ENCODE measurements at places on chromosomes 6 and 20.

GRCh38 chr6:41561416-41561815 is 15.2 kb downstream of the FOXP4 start:
- no peak for DNase-seq

DNA sequence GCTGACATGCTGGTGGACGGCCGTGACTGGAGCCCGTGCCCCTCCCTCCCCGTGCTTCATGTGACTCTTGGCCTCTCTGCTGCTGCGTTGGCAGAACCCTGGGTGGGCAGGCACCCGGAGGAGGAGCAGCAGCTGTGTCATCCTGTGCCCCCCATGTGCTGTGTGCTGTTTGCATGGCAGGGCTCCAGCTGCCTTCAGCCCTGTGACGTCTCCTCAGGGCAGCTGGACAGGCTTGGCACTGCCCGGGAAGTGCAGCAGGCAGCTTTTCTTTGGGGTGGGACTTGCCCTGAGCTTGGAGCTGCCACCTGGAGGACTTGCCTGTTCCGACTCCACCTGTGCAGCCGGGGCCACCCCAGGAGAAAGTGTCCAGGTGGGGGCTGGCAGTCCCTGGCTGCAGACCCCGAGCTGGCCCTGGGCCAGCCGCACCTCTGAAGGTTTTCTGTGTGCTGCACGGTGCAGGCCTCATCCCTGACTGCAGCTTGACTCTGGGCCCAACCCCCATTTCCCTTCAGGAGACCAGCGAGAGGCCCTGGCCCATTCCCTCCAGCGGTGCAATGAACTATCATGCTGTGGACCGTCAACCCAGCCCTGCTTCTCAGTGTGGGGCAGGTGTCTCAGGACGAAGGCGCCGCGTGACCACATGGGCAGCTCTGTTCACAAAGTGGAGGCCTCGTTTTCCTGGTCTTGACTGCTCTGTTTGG is 8.1 kb downstream of the NPBWR2 start:
- DNase-seq = no peak

DNA sequence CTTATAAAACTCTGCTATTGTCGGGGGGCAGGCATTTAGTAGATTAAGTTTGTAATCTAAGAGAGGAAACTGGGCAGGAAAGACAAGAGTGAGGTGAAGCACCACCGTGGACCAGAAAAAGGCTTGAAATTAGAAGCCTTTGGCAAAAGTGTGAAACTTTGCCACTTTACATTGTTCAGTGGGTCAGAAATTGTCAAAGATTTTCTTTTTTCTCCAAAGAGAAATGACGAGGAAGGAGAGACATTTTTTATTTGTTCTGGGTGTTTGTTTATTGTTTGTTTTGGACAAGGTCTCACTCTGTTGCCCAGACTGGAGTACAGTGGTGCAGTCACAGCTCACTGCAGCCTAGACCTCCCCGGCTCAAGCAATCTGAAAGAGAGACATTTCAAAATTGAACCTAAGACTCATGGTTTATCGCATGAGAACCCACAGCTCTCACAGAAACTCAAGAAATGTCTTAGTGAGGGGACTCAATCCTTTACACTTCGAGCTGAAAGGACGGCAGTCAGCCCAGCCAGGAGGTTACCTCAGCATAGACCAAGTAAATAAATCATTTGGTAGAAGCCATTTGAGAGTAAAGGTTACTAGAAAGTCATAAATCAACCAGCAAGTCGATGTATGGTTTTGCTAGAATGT is 262.8 kb upstream of the TAB2 start:
- DNase-seq = no peak

DNA sequence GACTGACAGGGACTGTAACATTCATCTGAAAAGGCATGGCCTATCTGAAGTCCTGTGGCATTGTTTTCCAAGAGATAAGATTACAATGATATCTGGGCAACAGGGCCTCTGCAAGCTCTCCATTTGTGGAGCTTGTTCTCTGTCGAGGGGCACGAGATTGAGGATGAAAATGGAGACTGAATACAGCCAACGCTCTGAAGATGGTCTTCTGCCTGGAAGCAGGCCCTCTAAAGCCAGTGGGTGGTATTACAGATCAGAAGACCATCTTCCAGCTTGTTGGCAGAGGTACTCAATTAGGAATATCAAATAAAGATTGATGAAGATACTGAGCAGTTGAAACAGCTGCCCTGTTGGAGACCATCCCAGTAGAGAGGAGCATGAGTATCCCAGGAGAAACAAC is 288.2 kb downstream of the CENPW start:
- DNase-seq = no peak

- no peak for DNase-seq
Observed at GRCh38 chr6:152948150-152948768, 34.6 kb downstream of the FBXO5 start.

DNA sequence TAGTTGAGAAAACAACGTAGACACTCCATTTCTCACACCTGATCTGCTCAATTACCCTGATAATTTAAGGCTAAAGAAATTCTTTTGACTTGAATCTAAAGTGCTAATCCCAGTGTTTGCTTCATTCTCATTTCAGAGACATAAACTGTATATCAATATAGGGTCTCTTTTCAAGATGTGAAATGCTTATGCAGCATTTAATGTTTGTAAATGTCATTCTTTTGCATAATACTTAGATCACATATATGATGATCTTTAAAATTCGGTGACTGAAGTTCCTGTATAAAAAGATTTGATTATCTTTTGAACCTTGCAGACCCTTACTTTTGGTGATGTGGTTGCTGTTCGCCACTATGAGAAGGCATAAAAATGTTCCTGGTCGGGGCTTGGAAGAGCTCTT is 3.9 kb downstream of the FABP7 start:
- no peak for DNase-seq

DNA sequence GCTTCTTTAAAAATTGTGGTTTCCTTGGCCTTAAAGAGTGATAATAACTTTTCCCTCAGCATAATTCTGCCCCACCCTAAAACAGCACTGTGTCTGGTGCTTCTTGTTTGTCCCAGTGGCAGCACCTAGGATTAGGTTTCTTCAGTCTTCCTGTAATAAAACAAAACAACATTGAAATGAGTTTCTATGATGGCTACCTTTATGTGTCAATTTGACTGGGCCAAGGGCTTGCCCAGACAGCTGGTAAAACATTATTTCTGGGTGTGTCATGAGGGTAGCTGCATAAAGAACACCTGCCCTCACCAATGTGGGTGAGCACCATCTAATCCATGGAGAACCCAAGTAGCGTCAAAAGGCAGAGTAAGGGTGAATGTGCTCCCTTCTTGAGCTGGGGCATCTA is 117.8 kb downstream of the QRSL1 start:
- no peak for DNase-seq

- no peak for DNase-seq
Observed at GRCh38 chr6:39280247-39280731, 33.9 kb downstream of the KCNK17 start.

GRCh38 chr6:116533233-116533957 is 12.1 kb downstream of the TRAPPC3L start:
- DNase-seq = no peak

DNA sequence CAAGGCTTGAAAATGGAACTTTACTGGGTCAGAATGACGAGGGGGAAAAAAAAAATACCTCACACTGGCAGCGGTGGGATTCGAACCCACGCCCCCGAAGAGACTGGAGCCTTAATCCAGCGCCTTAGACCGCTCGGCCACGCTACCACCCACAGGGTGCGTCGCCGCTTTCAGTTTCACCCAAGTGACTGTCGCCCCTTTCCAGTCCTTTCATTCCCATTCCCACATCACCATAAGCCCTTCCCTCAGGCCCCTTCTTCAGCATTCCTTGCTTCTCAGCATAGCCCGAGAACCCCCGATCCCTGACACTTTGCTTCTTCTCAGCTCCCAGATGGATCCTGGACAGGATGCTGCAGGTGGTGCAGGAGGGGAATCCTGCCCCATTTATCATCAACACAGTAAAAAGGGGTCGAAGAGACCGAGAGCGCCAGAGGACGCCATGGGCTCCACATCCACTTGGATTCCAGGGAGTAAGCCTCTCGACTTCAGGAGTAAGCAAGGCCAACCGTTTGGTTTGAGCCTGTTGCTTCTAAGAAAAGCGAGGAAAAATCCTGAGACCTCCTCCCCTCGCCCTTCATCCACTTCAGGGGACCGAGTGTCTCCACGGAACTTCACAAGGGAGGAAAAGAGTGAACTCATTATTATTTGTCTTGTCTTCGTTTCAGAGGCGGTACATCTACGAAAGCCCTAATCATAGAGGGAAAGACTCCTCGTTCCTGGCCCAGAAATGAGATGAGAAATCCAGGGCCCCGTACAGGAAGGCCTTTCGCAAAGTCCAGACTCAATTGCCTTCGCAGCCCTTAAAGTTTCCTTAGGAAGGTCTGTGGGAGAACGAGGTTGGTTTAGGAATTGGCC is 20.0 kb upstream of the TRIM27 start:
- no peak for DNase-seq

DNA sequence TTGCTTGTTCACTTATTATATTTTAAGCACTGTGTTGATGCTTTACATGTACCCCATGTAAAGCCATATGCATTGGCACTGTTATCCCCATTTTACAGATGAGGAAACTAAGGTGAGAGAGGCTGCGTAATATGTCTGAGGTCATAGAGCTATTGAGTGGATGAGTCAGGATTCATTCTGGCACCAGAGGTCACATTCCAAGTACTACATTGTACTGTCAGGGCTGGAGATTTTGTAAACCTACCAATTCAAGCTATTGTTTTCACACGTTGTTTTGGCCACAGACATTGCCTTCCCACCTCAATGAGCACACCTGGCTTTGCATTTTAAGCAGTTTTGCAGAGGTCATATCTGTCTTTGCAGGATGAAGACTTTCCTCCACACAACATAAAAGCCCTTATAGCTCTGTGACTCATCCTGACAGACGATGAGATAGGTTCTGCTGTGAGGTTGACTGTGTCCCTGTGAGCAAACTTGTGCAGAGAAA is 33.2 kb downstream of the ANKS1A start:
- DNase-seq = no peak

DNA sequence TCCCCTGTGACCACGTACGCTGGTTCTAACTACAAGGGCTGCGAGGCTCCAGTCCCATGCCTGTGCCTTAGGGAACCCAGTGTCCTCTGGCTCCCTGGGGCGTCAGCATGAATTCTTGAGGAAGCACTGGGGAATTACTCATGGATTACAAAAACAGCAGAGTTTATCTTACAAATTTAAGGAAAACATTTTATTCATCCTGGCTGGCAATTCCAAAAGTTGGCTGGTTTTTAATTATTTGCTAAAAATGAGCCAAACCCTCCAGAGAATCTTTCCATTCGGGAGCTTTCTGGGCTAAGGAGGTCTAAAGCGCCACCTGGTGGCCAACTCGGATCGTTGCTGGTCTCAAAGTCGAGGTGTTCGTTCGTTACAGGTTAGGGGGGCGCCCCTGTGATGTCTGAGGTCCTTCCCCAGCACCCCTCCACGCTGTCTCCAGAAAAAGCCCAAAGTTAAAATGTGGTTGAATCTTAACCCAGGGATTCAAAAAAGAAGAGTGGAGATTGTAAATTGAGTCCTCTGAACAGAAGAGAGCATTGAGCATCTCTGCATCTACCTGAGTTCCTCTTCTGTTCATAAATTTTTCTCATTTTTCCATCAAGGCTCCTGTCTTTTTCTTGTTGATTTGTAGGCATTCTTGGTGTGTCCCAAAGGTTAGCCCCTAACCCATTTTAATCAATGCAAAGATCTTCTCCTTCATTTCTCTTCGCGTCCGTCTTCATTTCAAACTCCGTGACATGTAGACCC is 99.4 kb downstream of the BFSP1 start:
- DNase-seq = peak; percentile 47

GRCh38 chr6:1797801-1798200 is 188.1 kb downstream of the FOXC1 start:
- DNase-seq = no peak

- DNase-seq = no peak
Observed at GRCh38 chr20:57781901-57782300, 72.1 kb upstream of the PMEPA1 start.

- DNase-seq = no peak
Observed at GRCh38 chr6:168916576-168917211, 337.0 kb downstream of the THBS2 start.

- DNase-seq = no peak
Observed at GRCh38 chr6:89574910-89575561, 63.5 kb downstream of the LYRM2 start.

DNA sequence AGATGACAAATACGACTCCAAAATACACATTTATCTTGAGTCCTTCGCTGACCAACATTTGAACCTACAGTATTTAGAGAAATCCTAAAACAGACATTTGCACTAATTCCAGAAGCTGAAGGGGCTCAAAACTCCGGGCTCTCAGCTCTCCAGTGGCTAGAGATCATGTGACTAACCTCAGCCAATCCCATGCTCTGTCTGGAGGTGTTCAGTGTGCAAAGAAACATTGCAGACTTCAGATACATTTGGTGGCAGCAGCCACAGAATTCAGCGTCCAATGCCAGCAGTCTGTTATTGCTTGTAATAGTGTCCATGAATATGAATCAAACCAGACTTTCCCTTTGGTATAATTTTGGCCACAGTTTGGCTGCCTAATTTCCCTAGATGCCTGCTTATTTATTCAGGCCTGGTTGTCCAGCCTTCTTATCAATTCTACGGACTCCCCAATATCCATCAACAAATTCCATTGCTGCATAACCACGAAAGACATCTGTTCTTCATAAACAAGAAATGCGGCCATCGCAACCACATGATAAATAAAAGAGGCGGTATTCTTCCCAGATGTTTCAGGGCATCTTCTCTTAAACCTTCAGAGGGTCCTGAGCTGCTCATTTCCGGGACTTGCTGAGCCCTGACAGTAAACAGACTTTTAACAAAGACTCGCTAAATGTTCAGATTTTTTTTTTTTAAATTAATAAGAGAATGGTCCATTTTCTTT is 14.5 kb upstream of the CYP24A1 start:
- DNase-seq = no peak

GRCh38 chr20:47929368-47930115 is 144.3 kb upstream of the SULF2 start:
- no peak for DNase-seq

GRCh38 chr6:3566812-3567211 is 110.0 kb upstream of the SLC22A23 start:
- DNase-seq = no peak

GRCh38 chr6:80179695-80180094 is 73.2 kb downstream of the BCKDHB start:
- no peak for DNase-seq

DNA sequence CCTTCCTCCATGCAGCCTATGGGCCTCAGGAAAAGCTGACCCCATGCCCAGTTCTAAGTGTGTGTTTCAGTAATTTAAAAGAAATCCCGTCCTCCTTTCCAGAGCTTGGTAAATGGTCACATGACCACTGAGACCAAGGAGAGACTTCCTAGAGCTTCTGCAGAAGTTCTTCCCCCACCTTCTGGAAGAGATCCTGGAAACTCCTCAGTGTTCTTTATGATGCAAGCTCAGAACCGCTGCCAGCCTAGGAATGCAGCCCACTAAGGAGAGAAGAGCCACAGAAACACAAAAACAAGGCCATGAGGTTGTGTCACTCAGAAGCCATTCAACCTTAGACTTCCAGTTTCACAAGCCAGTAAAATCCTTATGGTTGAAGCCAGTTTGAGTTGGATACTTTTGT is 348.4 kb downstream of the TPBG start:
- no peak for DNase-seq

All from naive thymus-derived CD4-positive, alpha-beta T cell (primary cell).